Colonic mucosa (tissue), 4 donors: ENCODE measurements at places on chromosomes 7 and 10. TPM values are rescaled to one million over a fixed set of nuclear protein-coding genes. Genes with fewer than 3 reads are reported as not detected.
A peak's percentile ranks its signal among the peaks of the same experiment; 100 is the strongest.

- DNase-seq: no peak
Measured at GRCh38 chr7:115719963-115720362, 310.6 kb downstream of the TFEC start.

- peak; percentile 58 for DNase-seq
Measured at GRCh38 chr10:62805231-62806099, 945 bp downstream of the ADO start.

GRCh38 chr10:111077785-111078504 is 1.1 kb downstream of the ADRA2A start:
- DNase-seq: peak; percentile 51

The SPDYE1 gene
- not detected for total RNA-seq

The RASA4 gene
- 31.3 TPM for total RNA-seq

The TAS2R4 gene
- total RNA-seq: 0.62 TPM

The HOXA6 gene
- total RNA-seq: 29.6 TPM

The PLCE1 gene
- 45.5 TPM for total RNA-seq

DNA sequence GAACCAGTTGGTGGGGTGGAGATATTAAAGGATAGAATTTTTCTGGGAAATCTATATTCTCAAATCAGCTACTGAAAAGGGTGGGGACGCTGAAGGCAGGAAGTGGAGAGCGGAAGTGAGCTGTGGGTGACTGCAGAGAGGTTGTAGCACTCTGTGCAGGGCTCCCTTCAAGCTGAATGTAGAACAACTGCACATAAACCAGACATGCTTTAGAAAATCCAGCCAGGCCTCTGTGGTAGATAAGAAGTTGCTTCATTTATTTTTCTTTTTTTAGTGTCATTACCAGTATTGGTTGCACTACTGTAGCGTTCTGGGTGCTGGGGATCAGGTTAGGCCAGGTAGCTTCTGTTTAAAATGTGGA is 127.8 kb downstream of the CELF2 start:
- peak; percentile 64 for DNase-seq

DNA sequence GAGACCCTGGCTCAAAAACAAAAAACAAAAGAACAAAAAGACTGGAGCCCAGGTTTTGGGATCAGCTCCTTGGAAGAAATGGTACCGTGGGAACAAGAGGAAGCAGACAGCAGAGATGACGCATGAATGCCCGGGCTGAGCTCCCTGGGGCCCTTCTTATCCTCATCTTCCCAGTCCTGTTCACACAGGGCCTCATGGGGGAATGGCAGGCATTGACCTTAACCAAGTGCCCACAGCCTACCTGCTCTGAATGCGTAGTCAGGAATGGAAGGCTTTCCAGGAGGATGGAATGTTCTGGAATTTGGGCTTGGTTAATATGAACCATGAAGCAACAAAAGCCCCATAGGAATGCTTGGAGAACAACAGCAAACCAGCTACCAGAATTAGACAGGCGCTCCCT is 154.7 kb downstream of the PRPF18 start:
- no peak for DNase-seq

DNA sequence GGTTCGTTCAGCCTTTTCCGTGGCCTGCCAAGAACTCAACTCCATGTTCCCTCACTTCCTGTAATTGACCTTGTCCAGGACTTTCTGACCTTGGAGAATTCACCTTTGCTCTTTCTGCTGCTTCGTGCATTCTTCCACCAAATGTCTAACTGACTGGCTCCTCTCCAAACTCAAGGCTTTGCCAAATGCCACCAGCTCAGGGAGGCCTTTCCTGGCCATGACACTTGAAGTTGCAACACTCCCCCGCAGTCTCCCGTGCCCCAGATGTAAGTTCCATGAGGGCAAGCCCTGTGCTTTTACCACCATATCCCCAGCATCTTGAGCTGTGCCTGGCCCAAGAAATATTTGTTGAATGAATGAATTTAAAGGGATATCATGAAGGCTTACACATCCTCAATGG is 238.4 kb downstream of the ARHGAP21 start:
- no peak for DNase-seq

GRCh38 chr10:82953331-82953730 is 1078.3 kb downstream of the NRG3 start:
- no peak for DNase-seq

The OIT3 gene
- 0.15 TPM for total RNA-seq

DNA sequence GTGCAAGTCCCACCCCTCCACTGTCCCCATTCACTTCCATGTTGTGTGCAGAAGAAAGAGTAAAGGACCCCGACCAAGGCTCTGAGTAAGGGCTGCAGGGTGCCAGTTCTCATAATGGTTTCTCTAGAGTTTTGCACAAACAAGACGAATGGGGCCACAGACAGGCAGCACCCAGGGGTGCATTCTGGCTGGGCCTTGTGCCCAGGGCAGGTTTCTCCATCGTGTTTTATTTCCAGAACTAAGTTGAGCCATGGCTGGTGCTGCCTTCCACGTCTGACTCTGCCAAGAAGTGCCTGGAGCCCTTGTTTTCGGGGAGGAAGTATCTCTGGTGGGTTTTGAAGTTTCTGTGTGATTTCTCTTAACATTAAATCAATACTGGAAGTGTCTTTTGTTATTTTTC is 95.0 kb upstream of the SDK1 start:
- no peak for DNase-seq

- DNase-seq: peak; percentile 31
Measured at GRCh38 chr7:15764851-15765382, 78.4 kb upstream of the MEOX2 start.

The CALY gene
- total RNA-seq: 1.6 TPM

DNA sequence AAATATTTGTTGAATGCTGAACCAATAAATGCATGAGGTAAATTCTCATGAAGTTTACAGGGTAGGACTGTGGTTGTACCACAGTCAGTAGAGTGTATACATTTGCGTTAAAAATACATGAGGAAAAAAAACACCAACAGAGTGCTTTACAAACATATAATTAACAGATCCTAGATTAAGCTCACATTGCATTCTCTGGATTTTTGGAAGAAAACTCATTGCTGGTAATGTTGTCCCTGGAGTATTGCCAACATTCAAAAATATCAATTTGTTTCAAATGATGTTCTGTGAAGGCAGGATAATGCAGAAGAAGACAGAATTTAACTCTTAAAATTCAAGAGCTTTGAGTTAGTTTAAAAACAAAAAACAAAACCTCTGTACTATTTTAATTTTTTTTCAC is 95.5 kb downstream of the MBL2 start:
- no peak for DNase-seq

- DNase-seq: no peak
Measured at GRCh38 chr10:36624551-36625100, 500.8 kb upstream of the ANKRD30A start.

The GRB10 gene
- 10.3 TPM for total RNA-seq

- DNase-seq: no peak
Measured at GRCh38 chr7:69630292-69630691, 32.0 kb downstream of the AUTS2 start.

DNA sequence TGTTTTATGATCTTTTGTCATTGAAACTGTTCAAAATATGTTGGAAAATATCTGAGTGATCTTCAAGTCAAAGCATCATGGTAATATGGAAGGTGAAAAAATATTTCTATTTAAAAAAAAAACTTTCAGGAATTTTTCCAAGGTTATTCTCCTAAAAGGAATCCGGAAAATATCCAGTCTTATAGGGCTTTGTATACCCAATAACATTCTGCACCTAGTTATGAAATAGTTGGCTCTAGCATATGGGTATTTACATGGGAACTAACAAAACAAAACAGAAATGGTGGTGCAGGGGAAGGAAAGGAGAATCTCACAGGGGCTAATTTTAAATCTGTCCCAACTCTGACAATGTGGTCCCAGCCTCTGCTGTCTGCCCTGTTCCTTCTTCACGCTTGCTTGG is 167.1 kb upstream of the RHEB start:
- no peak for DNase-seq

DNA sequence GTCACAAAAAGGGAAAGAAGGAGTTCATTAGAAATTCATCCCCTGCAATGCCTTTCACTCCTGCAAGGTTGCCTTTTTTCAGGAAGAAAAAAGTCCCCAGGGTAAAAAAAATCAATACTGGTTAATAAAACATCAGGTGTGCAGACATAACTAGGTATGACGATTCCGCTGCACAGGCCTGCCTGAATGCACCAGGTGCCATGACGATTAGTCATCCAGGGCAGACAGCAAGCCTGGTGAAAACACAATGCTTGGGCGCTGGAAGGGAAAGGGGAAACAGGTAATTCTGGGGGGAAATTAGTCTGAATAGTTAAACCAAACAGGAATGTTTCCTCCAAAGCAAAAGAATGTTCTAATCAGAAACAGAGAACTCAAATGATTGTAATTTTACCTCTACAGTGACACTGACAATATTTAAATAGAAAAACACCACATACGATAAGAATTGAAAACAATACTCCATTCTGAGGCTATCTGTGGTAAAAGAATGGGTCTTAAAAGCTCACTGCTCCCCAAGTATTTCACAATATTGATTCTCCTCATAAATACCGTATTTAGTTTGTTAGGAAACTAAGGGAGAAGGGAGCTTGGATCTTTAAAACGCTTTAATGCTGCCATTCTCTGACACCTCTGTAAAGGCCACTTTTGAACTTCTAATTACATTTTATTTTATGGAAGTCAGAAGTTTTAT is 45.2 kb downstream of the VPS41 start:
- no peak for DNase-seq

- DNase-seq: no peak
Measured at GRCh38 chr7:32299133-32299702, 191.0 kb downstream of the LSM5 start.

The PRTFDC1 gene
- total RNA-seq: 16.0 TPM

- no peak for DNase-seq
Measured at GRCh38 chr7:139566736-139567646, 43.5 kb downstream of the CLEC2L start.

GRCh38 chr10:58867683-58868082 is 308.8 kb upstream of the PHYHIPL start:
- no peak for DNase-seq

- no peak for DNase-seq
Measured at GRCh38 chr7:101664436-101664835, 35.3 kb upstream of the MYL10 start.

- no peak for DNase-seq
Measured at GRCh38 chr7:45036796-45037195, 36.8 kb downstream of the CCM2 start.

- no peak for DNase-seq
Measured at GRCh38 chr10:89426230-89426868, 12.0 kb downstream of the IFIT5 start.
